ENCODE measurements at places on chromosomes 4 and X.

DNA sequence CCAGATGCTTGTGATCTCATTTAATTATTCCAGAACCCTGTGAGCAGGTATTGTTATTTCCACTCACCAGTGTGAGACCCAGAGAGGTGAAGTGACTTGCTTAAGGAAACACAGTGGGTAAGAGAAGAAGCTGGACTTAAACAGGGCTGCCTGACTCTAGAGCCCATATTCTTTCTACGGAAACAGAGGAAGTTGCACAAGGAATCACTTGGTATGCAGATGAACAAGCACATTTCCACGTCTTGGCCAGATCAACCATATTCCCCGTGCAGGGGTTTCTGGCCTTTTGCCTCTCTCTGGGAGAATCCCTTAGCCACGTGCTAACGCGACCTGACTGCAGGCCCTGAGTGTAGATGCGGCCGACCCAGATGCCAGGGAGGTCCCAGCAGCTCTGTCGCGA is 195.5 kb upstream of the ATP6AP2 start:
- no peak for ATAC-seq

DNA sequence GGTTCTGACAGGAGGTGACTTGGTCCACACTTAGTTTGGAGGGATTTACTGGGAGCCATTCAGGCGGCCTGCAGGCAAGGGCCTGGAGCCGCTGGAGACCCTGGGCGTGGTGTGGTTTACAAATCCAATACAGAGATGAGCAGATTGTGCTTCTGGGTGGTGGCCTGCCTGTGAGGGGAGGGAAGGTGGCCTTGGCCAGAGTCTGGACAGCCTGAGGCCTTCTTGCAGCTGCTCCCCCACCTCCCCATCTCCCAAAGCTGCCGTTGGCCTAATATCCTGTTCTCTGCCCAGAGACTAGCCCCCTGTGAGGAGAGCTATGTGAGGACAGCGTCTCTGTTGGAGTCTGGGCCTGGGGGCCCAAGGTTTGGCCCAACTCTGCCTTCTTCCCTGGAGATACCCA is 163.9 kb upstream of the MAMLD1 start:
- no peak for ATAC-seq

DNA sequence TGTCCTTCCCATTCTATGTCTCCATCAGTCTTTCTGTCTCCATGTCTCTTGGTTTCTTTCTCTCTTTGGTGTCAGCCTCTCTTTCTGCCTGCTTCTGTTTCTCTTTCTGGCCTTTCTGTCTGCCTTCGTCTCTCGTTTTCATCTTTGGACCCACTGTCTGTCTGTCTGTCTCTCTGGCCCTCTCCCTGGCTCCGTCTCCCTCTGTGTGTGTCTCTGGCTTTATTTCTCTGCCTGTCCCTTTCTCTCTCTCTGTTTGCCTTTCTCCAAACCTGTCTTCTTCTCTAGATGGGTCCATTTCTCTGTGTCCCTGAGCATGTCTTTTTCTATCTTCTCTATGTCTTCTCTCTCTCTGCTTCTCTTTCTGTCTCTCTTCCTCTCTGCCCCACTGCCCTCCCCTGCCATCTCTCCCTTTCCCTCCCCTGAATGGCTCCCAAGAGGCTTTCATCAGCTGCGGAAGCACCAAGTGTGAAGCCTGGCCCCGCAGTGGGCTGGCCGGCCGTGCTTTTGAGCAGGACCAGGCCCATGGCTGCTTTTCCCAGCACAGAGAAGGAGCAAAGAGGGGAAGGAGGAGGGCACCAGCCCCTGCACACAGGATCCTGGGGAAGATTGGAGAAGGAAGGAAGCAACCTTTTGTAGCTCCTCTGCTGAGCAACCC is 57.4 kb downstream of the PJA1 start:
- ATAC-seq = no peak

- ATAC-seq = no peak
These were observed 80.8 kb downstream of the ANKRD50 start for GRCh38 chr4:124631760-124632159.

- ATAC-seq = no peak
These were observed 146.8 kb upstream of the IL1RAPL2 start for GRCh38 chrX:104419211-104419610.

DNA sequence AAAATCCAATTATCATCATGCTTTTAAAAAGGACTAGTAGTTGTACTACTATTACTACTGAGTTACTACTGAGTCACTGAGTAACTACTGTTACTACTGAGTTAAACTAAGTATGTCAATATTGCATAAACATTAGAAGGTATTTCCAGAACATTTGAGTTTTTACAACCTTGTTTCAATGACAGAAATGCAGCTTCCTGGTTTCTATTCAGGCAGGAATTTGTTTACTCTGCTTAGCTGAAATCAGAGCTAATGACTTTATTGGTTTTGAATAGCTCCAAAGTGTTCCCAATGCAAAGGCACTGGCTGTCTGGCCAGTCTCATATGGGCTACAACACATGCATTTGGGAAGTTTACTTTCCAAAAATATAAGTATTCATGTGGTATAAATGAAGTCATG is 12.0 kb downstream of the RPS6KA6 start:
- no peak for ATAC-seq

DNA sequence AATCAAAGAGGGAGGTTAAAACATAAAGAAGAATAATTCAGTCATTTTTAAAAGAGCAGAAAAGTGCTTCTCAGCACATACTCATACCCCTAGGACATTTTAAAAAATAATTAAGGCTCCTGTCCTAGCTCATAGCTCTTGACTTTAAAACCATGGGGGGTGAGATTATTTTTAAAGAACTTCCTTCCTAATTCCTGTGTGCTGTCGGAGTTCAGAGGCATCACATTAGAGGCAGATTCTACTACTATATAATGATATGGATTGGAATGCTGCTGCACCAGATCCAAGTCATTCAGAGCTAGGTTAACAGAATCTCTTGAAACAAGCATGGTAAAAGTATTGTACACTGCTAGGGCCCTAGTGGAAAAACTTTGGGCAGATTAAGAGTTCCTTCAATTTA is 456.5 kb upstream of the ADGRL3 start:
- ATAC-seq = no peak

DNA sequence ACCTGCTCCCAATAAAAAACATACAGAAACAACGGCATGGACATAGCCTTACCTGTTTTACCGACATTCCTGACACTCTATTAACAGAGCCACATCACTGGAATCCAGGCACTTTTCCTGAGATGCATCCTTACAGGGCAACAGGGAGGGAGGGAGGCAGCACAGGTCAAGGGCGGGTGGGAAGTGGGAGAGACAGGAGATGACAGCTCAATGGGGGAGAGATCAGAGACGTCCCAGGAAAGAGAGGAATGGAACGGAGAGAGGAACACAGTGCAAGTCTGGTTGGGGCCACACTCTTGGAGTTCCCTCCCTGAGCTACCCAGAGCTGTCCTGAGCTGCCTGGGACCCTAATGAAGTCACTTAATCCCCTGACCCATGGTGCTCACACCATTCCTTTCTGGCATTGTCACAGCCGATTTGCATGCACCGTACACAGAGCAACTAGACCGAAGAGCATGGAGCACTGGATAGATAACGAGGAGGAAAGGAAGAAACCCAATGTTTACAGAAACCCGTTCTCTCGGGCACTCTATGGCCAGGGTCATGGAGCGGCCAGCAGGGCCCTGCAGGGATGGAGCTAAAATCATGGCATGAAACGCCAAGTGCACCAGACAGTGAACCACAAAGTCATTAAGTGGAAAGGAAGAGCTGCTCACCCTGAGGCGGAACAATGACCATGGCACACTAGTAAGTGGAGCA is 93.1 kb downstream of the NSUN7 start:
- ATAC-seq = no peak

GRCh38 chrX:56764153-56764974 is 35.3 kb downstream of the NBDY start:
- peak; percentile 84 for ATAC-seq

DNA sequence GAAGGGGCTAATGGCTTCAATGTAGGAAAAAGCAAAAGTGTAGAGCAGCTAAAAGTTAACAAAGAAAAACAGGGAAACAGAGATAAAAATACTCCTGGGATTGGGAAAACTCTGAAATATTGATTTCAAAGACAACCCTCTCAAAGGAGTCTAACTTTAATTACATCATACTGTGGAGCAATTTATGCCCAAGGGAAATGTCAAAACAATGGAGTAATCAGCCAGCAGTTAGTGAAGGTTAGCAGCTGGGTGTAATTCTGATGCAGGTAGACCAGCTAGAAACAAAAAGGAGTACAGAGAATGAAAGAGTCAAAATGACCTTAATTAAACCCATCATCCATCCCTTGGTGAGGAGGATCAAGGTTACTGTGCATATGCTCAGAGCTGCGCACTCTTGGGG is 169.0 kb downstream of the ADAM29 start:
- ATAC-seq = no peak

GRCh38 chrX:136182414-136182813 is 35.1 kb downstream of the FHL1 start:
- ATAC-seq = no peak

DNA sequence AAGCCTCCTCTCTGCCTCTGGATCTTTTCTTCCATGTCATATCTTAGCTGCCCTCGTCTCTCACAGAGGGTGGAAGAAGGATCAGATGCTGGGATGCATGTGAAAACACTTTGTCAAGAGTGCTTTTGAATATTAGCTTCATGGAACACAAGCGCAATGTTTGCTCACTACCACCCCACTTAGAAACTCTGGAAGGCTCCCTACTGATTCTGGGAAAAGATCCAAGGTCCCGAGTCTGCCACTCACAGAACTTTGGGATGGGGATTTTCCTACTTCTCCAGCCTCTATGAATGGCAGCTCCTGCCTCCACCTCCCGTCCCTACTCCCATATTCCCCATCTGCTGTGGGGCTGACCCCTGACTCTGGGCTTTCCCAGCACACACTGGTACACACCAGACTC is 40.2 kb upstream of the CRMP1 start:
- no peak for ATAC-seq

- ATAC-seq = no peak
These were observed 516.8 kb downstream of the CFAP47 start for GRCh38 chrX:36436361-36436760.

GRCh38 chrX:18534949-18535348 is 109.5 kb downstream of the CDKL5 start:
- ATAC-seq = no peak

DNA sequence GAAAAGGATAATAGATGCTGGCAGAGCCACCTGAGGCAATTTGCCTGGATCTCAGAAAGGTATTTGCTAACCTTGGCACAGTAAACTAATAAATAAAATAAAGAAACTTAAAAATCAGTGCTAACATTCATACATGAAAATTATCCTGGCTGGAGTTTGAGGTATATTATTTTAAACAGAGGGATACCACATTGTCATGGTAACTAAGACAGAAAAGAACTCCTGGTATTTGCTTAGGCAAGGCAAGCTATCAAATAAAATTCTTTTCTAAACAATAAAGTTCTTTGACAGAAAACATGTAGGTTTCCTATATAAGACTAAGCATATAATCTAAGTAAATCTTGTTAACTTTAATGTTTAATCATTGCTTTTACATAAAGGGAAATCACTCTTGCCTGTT is 218.8 kb downstream of the MAGEB17 start:
- no peak for ATAC-seq

All from stimulated activated memory B cell treated with anti-CD40 and anti-IgM and Interleukin-4, amounts not matched to agents 10 μg/mL and 1 μg/mL and 100 μg/mL, for 72 hours (primary cell).